ENCODE measurements at places on chromosomes 2 and 18.

DNA sequence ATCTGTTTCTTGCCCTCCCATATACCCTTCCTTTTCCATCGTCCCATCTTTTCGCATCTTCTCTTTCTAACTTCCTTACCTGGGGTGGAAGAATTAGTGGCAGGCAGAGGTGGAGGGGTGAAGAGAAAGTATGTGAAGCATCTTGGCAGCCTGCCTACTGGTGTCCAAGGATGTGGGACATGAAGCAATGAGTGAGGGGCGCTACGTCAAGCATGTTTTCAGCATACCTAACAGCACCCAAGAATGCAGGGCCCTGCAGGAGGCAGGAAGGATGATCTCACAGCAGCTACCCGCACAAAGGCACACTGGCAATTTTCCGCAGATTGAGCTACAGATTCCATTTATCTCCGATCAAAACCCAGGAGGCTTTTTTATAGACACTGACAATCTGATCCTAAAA lies 42.2 kb downstream of the METTL4 start:
- no peak for DNase-seq

- DNase-seq: no peak
Measured at GRCh38 chr2:240229005-240229404, 88.5 kb upstream of the OTOS start.

GRCh38 chr2:62958206-62958605 lies 92.4 kb upstream of the OTX1 start:
- DNase-seq: no peak

DNA sequence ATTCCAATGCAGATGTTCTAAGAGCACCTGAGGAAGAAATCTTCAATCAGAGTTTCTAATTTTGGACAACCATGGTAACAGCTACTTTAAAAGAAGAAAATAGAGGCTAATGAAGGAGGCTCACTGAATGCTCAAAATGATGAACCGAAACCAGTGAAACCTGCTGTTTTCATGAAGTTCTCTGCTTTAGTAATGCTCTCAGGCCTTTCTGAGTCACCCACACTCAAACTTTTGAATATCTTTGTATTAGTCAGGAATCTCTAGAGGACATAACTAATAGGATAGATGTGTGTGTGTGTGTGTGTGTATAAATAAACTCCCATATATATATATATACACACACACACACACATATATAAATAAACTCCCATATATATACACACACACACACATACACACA lies 76.9 kb upstream of the RIT2 start:
- no peak for DNase-seq

GRCh38 chr2:159035790-159036411 lies 67.5 kb downstream of the TANC1 start:
- no peak for DNase-seq

GRCh38 chr2:95068256-95068655 lies 42.7 kb downstream of the MAL start:
- no peak for DNase-seq

DNA sequence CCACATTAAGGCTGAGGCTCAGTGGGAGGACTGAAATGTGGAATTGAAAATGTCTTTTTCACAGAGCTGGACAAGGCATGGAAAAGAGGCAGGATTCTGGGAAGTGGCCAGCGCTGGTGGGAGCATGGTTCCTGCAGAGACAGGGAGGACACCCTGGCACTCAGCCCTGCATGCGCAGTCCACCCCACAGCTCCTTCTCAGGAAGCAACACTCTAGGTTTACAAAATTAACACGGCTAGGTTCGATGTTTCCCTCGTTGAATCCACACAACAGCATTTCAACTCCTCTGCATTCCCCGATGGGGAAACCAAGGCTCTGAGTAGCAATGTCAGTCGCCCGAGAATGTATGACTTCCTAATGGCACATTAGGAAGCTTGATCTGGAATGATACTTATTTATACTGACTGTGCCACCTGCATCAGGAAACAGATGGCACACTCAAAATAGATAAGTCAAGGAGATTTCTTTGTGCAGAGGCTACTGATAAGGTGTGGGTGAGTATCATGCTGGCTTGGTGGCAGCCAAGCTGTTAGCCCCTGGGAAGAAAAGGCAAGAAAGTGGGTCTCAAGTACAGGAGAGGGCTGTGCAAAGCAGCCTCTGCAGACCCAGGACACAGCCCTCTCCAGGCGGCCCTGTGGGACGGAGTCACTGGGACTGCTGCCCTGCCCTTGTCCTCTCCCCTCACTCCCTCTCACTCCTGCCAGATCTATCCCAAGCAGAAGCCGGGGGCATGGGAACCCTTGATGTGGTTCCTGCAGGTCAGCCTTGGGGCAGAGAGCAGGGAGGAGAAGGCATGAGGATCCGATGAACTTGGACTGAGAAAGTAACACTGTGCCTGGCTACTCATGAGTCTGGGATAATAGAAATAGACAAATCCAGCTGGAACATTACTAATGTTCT lies 158.4 kb upstream of the FHL2 start:
- DNase-seq: no peak

DNA sequence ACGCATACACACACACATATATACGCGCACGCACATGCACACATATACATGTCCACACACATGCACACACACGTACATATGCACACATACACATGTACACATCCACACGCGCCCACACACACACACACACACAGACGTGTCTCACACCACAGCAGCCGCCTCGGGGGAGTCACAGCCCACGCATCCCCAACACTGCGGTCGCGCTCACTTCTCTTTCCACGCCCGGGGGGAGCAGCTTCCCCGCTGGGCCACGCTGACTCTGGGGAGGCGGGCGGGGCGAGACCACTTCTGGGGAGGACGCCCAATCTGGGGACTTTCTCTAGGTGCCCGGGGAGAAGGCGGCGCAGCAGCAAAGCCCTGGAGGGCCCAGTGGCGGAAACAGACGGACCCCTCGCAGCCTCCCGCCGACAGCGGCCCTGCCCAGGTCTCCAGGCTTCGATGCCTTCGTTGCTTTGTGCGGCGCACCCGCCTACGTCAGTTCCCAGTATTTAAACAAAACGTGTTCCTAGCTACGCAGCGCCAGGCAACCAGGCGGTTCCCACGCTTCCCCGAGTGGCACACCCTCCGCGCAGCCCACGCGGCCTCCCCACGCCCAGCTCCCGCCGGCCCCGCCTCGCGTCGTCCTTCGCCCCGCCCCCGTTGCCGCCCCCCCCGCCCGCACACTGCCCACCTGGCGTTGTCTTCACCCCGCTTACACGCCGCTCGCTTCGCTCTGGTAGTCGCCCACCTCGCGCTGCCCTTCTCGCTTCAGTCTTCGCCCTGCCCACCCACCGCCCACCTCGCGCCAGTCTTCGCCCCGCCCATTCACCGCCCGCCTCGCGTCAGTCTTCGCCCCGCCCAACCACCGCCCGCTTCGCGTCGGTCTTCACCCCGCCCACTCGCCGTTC lies 810 bp upstream of the RBFA start:
- no peak for DNase-seq

DNA sequence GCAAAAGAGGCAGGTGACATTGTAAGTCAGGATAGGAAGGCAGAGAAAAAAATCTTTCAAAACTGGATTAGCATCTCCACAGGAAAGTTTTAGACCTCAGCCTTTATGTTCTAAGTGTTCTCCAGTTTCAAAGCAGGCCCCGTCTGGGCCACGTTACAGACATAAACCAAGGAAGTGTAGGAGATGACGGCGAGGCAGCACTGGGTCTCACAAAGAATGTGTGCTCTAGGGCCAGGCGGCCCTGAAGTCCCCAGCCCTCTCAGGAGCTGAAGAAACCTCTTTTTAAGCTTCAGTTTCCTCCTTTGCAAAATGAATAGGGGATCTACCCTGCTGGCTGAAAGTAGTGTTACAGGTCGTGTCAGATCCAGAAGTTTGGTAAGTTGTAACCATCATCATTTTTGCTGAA lies 81.7 kb downstream of the SPRED2 start:
- DNase-seq: no peak

GRCh38 chr2:188524519-188525113 lies 232.9 kb downstream of the GULP1 start:
- no peak for DNase-seq

DNA sequence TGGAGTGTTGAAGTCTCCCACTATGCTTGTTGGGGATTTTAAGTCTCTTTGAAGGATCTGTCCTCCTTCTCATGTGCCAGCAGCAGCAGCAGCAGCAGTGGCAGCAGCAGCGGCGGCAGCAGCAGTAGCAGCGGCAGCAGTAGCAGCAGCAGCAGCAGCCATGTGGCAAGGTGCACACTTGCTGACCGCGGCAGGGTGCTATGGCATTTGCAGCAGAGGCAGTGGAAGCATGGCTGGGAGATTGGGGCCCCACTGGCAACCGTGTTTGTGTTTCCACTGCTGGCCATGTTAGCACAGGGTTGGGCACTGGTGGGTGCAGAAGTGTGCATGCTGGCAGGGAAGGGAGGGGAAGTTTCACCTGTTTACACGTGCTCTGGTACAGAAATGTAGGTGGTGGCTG lies 280.1 kb downstream of the NUP35 start:
- DNase-seq: no peak

- no peak for DNase-seq
Measured at GRCh38 chr2:64179582-64180321, 35.5 kb upstream of the PELI1 start.

GRCh38 chr2:8606226-8606625 lies 75.6 kb upstream of the ID2 start:
- DNase-seq: no peak

- no peak for DNase-seq
Measured at GRCh38 chr2:120601566-120601965, 134.1 kb upstream of the GLI2 start.

DNA sequence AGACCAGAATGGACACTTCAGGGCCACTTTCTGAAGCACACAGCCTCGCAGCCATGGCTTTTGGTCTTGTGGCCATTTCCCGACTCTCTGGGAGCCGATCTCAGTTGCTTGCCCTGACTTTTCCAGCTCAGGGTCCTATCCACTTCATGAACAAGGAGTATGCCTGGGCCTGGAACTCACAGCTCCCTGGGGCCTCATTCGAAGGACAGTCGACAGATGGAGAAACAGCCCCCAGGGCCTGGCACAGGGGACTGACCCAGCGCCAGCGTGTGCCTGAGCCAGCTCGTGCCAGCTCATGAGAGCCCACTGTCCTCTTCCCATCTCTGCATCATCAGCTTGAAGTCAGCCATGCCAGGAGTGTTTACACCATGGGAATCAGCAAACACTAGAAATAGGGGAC lies 134.6 kb upstream of the GPC1 start:
- DNase-seq: peak; percentile 69
